GM04503 (cell line): ENCODE measurements at places on chromosomes 2 and 18.

DNA sequence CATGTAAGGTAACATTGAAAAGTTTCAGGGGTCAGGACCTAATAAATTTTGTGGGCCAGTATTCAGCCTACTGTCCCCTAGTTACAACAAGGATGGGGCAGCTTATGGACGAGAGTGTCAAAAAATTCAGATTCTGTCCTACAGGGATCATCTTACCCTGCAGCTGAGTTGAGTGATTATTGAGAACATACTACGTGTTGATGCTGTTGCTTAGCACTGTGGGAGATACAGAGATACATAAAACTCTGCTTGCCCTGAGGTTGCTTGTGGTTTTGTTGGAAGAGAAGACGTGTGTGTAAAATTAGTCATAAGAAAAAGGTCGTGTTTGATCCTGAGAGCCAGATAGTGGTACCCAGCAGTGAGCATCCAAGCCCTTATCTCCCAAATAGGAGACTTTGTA is 253.2 kb downstream of the NEDD4L start:
- DNase-seq, result no peak

DNA sequence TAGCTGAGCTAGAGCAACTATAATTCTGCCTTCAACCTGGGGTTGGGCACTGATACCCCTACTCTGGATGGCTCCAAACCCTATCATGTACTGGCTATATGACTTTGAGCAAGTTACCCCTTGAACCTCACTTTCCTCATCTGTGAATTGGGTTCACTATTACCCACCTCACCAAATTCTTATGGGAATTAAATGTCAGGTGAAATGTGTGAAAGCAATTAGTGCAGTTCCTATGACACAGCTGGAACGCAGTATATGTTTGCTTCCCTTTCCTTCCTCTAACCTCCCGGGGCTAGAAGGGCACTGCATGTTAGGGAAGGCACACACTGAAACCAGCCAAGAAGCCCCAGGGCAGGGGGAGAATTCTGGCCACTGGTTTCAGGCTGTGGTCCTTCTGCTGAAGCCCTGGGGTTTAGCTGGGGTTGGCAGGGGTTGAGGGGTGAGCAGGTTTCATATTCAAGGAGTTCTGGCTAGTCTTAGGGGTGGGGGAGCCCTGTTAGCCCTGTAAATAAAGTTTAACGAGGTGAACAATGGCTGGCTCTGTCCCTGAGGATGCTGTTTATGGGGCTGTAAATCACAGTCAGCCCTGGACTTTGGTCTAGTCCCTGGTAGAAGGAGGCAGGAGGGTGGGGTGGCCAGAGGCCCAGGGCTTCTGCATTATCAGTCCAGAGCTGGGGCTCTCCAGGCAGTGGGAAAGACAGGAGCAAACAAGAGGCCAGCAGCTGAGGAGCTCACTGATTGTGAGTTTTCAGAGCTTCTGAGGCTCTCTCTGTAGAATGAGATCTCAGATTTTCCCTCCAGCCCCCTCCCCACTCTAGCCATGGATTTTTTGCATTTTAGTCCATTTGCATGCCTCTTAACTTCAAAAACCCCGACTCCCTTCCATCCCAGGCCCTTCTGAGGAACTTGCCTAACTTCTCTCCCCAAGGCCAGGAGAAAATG is 8.0 kb downstream of the PKDCC start:
- no peak for DNase-seq

DNA sequence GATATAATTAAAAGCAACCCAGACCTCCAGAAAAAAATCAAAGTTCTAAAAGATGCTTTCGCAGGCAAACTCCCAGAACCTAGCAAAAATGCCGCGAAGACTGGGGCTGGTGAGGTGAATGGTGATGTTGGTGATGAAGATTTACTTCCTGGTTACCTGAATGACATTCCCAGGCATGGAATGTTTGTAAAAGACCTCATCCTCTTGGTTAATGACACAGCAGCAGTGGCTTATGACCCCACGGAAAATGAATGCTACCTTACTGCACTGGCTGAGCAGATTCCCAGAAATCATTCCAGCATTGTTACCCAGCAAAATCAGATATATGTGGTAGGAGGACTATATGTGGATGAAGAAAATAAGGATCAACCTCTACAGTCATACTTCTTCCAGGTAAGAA is 994 bp downstream of the KLHL41 start:
- no peak for DNase-seq

DNA sequence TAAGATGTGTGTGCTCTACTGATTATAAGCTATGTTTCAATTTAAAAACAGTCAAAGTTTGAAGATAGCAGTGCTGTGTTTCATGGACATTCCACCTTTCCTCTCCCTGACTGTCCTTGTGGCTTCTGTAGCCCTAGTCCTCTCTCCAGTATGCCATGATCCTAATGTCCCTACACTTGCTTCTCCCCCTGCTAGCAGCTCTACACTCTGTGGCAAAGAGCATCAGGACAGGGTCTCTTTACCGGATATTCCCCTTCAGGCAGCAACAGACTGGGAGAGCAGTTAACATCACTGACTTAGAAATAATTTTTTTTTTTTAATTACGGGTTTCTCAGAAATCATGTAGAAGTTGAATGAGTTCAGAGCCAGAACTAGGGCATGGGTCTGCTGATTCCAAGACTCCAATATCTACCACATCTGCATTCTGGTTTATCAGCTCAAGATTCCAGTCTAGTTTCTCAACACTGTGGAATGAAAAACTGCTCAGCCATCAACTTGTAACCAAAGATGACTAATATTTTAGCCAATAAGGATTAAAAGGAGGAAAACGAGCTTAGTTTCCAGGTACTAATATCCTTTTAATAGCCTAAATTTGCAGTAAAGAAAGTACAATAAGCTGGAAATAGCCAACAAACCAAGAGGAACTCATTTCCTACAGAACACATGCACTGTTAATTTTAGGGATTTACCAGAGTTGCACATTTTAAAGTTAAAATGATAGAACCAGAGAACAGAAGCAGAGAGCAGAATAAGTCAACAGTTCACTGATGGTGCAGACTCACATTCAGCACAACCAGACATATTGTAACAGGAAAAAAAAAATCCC is 45.2 kb downstream of the TMEM131 start:
- DNase-seq, result peak; percentile 56

GRCh38 chr2:82839036-82839435 is 1620.0 kb downstream of the SUCLG1 start:
- no peak for DNase-seq

GRCh38 chr18:26634631-26635030 is 86.3 kb upstream of the KCTD1 start:
- no peak for DNase-seq

DNA sequence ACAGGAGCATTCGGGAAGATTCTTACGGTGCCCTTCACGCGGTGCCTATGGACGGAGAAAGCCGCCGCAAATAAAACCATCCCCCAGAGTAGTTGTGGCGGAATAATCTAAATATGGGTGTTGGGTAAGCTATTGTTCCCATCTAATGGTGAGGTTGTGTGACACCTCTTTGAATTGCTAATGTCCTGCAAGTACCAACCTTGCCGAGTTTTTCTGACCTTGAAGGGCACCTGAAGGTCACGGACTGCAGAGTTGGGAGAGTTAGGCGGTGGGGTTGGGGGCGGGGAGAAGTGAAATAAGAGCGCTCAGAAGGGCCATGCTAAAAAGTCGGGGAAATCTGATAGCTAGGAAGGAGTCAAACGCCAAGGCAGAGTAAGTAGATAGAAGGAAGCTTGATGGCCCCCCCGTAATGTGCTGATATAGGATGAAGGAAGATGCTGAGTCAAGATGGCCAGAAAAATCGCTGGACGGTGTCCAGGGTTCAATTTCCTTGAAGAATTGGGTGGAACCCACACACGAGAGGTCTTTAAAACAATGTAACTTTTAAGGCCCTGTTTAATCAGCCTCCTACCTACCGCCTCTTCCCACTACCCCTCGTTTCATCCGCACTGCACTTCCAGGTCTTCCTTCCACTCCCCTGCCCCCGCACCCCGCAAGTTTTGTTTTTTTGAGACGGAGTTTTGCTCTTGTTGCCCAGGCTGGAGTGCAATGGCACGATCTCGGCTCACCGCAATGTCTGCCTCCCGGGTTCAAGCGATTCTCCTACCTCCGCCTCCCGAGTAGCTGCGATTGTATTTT is 600 bp downstream of the KATNAL2 start:
- DNase-seq, result no peak

DNA sequence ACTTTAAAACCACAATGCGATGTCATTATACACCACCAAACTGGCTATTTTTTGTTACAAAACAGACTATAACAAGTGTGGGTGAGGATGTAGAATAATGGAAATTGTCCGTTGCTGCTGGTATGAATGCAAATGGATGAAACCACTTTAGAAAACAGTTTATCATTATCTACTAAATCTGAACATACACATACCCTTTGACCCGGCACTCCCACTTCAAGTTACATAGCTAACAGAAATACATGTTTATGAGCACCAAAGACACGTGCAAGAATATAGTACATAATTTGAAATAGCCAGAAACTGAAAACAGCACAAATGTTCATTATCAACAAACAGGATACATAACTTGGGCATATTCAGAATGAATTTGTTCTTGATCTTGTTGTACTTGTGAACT is 206.4 kb upstream of the CHAC2 start:
- DNase-seq, result no peak

DNA sequence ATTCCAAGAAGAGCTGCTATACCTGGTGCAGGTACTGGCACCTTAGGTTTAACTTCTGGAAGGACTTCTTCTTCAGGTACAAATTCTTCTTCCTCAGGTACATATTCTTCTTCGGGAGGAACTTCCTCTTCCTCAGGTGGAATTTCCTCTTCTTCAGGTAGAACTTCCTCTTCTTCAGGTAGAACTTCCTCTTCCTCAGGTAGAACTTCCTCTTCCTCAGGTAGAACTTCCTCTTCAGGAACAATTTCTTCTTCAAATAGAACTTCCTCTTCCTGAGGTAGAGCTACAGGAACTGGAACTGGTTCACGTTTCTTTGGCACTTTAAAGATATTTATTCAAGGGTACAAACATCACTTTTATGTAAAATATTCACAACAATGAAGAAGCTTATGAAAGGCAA is 129.6 kb downstream of the TTN start:
- no peak for DNase-seq

DNA sequence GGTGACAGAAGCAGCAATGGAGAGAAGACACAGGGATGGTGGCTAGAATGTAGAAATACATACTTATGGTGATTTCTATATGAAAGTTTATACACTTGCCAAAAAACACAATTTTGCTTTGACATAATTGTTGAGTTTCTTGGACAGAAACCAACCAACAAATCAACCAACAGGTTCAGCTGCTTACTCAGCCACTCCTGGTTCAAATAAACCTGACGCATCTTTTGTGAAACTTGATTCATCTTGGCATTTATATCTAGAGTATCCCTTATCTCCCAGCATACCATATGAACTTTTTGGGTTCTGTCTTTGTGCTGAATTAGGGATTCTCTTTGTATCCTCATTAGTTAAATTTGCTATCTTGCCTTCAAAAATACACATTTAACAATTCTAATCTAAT is 54.1 kb upstream of the ERBB4 start:
- no peak for DNase-seq

GRCh38 chr2:59974051-59974766 is 579.2 kb downstream of the BCL11A start:
- DNase-seq, result no peak

DNA sequence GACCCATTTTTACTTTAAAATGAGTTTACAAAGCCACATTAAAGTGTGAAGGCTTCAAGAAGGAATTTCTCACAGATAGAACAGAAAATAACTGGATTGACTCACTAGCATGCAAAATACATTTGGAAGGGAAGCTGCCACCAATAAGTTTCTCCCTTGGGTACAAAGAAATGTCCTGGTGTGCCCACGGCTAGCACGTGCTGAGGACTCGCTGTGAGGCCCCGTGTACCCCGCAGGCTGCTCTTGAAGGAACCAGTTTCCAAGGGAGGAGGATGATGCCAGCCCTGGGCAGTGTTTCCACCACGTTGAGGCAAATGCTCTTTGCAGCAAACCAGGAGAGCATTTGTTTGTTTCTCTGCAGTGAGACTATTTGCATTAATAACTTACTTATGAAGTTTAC is 207.3 kb downstream of the SH3RF3 start:
- DNase-seq, result no peak

DNA sequence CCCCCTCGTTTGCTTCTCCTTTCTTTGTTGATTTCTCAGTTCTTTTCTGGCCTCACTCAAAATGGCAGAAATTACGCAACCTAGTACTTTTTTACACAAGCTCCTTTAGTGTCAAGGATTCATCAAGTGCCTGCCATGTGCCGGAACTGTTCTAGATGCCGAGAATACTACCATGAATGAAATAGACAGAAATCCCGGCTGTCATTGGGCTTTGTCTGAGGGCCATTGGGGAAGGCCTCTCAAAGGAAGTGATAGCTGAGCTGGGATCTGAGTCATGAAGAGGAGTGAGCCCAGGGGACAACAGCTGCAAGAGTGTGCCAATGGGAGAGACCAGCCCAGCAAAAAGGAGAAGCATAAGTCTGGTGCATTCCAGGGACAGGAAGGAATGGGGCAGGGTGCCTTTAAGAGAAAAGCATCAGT is 34.3 kb upstream of the PPP1CB start:
- DNase-seq, result peak; percentile 54

DNA sequence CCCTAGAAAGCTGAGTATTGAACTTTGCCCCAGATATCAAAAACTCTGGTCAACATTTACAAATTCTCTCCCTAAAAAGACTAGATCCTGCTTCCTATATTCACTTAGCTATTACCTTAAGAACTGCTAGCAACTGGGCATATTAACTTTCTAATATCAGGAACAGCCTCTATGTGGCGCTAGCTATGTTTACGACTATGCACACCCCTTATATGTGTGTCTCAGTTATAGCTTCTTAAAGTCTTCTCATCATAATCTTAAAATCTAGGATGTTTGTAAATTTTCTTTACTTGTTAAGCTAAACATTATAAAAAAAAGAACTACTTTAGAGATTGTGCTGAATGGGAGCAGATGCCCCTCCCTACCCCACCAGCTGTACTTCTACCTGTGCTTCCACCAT is 1.7 kb upstream of the STAMBP start:
- no peak for DNase-seq

- no peak for DNase-seq
Measured at GRCh38 chr18:21896732-21897336, 156.2 kb downstream of the MIB1 start.

DNA sequence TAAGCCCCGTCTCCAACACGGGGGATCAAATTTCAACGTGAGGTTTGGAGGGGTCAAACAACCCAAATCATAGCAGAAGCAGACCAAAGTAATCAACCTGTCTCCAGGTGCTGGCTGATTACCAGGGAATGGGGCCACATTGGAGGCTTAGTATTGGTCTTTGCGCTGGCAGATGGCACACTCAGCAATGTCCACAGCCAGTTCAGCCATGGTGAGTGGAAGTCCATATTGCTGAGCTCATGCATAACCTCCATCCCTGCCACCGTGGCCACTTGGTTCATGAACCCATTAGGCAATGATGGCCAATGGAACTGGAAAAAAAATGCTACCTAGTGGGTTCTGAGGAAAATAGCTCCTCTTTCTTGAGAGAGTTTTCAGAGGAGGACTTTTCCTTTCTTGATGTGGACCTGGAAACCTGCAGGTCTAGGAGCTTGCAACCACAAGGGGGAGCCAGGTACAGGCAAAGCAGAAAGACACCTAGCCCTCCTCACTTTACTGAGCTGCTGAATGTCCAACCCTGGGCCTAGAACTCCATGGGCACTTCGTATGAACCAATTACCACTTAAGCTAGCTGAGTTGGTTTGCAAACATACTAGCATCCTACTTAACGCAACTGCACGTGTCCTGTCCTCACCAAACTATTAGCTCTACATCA is 128.0 kb upstream of the GYPC start:
- DNase-seq, result no peak

GRCh38 chr18:79616651-79617510 is 62.7 kb upstream of the CTDP1 start:
- no peak for DNase-seq

- no peak for DNase-seq
Measured at GRCh38 chr2:86143307-86143706, 37.3 kb downstream of the PTCD3 start.

GRCh38 chr2:39403311-39403710 is 33.8 kb downstream of the MAP4K3 start:
- no peak for DNase-seq
